ENCODE measurements at places on chromosomes 12 and 14. TPM values are rescaled to one million over a fixed set of nuclear protein-coding genes. Genes with fewer than 3 reads are reported as not detected.

The RDH12 gene
- total RNA-seq = not detected

The C12orf50 gene
- not detected for total RNA-seq

DNA sequence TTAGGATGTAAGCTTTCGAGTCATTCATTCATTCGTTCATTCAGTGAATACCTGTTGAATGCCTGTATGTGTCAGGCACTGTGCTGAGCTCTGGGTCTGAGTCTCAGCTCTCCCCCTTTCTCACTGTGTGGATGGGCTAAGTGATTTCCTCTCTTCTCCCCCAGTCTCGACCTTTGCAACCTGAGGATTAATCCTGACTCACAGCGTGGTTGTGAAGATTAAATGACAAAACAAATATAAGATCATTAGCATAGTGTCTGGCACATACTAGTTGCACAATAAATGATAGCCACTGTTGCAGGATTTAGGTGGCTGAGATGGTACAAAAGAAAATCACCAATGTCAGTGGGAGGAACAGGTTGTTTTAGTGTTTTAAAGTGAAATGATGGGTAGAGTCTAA is 136.7 kb downstream of the GPR135 start:
- H3K36me3 ChIP-seq = peaks cover 18% of the 10 kb centered on the region
- no peak overlapping the region for H3K27ac ChIP-seq
- H3K27me3 ChIP-seq = no peaks in the 10 kb centered on the region
- DNase-seq = no peak

GRCh38 chr14:45287610-45288009 is 34.6 kb upstream of the MIS18BP1 start:
- no peak overlapping the region for H3K27ac ChIP-seq
- H3K4me1 ChIP-seq = no peaks in the 10 kb centered on the region
- DNase-seq = peak; percentile 14

GRCh38 chr14:67881225-67881624 is 61.6 kb downstream of the RAD51B start:
- DNase-seq = no peak
- no peaks in the 10 kb centered on the region for H3K4me1 ChIP-seq
- H3K27ac ChIP-seq = no peak overlapping the region
- H3K36me3 ChIP-seq = no peaks in the 10 kb centered on the region
- H3K27me3 ChIP-seq = no peaks in the 10 kb centered on the region
- no peak overlapping the region for H3K4me3 ChIP-seq

DNA sequence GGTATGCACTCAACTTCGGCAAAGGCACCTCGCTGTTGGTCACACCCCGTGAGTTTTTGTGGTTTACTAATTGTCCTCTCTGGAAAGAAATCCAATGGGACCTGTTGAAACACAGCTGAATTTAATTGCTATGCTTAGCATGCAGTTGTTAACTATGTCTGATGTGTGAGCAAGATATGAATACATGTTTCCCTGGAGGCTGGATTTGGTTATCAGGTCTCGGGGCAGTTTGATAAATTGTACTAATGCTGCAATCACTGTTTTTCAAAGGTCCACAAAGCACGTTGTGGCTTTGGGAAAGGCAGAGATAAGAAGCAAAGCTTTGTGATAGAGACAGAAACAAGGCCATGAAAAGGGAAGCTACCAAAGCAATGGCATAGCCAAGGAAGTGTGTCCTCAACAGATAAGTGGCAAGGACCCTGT is 91.3 kb downstream of the DAD1 start:
- H3K4me1 ChIP-seq = no peaks in the 10 kb centered on the region
- DNase-seq = no peak
- H3K4me3 ChIP-seq = no peak overlapping the region
- H3K27ac ChIP-seq = no peak overlapping the region
- H3K27me3 ChIP-seq = peaks cover 19% of the 10 kb centered on the region

DNA sequence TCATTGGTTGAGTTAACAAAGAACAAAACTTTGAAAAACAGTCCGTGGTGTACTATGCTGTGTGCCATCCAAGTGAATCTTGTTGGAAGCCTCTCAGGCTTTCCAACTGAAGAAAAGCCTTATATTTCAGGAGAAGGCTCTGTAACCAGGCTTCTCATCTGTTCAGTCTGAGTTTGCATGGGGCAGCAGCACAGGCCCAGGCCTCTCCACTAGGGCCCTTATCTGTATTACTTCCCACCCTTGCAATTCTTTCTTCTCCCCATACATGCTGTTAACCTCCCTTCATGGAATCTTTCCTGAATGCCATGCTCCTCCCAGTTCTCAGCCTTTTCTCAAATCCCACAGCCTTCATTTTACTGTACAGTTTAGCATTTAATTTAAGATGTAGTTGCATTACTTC is 28.3 kb downstream of the FRMD6 start:
- peak overlapping the region; percentile 78 for H3K27ac ChIP-seq
- peak overlapping the region; percentile 38 for H3K4me3 ChIP-seq
- H3K4me1 ChIP-seq = peaks cover 98% of the 10 kb centered on the region
- no peaks in the 10 kb centered on the region for H3K27me3 ChIP-seq

DNA sequence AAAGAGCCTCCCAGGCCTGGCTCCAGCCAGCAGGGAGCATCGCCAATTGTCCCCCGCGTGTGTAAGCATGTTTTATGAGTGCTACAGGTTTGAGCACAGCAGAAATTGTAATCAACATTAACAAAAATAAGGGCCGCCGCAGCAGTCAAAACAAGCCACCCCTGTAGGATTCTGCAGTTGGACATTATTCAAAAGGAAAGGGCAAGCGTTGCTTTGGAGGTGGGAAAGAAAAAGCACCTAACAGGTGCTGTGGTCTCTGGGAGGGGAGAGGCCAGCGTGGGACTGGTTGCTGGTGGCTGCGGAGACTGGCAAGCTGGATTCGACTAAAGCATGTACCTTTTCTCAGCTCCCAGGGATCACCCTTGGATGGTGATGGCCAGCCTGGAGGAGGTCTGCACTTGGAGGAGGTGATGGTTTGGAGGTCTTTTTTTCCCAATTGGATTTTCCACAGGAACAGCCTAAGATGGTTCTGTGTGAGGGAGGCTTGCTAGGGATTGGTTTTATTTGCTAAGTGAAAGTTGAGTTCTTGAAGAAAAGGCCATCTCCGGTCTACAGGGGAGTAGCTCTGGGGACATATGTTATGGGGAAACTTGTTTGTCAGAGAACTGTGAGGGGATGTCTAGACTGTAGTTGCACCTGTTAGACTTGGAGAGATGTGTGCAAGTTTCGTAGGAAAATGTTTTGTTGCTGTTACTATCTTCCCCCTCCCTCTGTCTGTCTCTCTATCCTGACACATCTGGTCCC is 2.0 kb downstream of the DYRK2 start:
- peaks cover 38% of the 10 kb centered on the region for H3K4me1 ChIP-seq
- no peaks in the 10 kb centered on the region for H3K36me3 ChIP-seq
- no peaks in the 10 kb centered on the region for H3K27me3 ChIP-seq
- peak overlapping the region; percentile 88 for H3K4me3 ChIP-seq
- DNase-seq = peak; percentile 37

The GEMIN2 gene
- total RNA-seq = 25.5 TPM

GRCh38 chr14:75094896-75095295 is 25.5 kb downstream of the ZC2HC1C start:
- H3K27me3 ChIP-seq = no peaks in the 10 kb centered on the region
- peak; percentile 4 for DNase-seq
- H3K4me1 ChIP-seq = no peaks in the 10 kb centered on the region
- no peak overlapping the region for H3K4me3 ChIP-seq

DNA sequence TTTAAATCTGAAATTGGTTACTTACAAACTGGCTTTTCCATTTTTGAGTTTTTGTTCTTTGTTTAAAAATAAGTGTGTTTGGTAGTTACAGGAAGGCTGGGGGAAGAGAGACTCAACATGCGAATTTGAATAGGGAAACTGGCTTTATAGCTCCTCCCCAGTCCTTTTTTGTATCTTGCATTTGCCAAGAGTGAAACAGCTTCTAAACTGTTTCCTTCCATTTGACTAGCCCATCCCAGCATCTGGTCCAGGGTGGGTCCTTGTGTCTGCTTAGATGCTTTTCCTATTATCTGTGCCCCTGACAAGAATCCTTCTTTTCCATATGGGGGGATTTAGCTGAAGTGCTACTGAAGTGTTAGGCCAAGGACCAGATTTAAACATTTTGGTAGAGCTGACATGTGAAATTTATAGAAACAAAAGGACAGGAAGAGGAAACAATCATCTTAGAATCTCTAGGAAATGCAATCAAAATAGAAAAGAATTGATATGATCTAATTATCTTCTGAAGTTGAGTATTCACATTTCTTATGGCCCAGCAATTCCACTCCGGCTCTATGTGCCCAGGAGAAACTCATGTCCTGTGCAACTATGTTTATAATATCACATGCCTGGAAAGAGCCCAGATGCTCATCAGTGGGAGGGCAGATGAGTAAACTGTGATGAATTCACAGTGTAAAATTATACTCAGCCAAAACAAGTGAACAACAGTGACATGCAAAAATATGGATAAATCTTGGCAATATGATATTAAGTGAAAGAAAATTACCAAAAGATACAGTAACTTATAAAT is 7.4 kb downstream of the SMOC1 start:
- peak; percentile 74 for DNase-seq
- peak overlapping the region; percentile 79 for H3K27ac ChIP-seq
- H3K4me1 ChIP-seq = peaks cover 15% of the 10 kb centered on the region
- H3K4me3 ChIP-seq = no peak overlapping the region

- H3K27ac ChIP-seq = no peak overlapping the region
- peaks cover 11% of the 10 kb centered on the region for H3K4me1 ChIP-seq
- H3K27me3 ChIP-seq = no peaks in the 10 kb centered on the region
- H3K36me3 ChIP-seq = no peaks in the 10 kb centered on the region
Measured at GRCh38 chr14:54197369-54197768, 199.4 kb upstream of the CDKN3 start.

DNA sequence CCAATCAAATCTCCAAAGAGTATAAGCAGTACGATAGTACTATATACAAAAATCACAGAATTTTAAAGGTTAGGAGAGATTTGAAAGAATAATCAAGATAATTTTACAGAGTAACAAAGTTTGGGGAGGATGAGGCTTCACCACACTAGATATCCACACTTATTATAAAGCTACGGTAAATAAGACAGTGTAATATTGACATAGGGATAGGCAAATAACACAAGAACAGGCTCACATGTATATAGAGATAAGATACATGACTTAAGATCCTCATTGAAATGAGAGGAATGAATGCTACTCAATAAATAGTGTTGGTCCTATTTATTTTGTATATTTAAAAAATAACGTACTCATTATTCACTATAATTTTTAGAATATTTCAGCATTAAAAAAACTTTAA is 26.2 kb downstream of the NUMB start:
- H3K27ac ChIP-seq = no peak overlapping the region
- no peaks in the 10 kb centered on the region for H3K36me3 ChIP-seq
- H3K4me1 ChIP-seq = peaks cover 17% of the 10 kb centered on the region
- H3K4me3 ChIP-seq = no peak overlapping the region

DNA sequence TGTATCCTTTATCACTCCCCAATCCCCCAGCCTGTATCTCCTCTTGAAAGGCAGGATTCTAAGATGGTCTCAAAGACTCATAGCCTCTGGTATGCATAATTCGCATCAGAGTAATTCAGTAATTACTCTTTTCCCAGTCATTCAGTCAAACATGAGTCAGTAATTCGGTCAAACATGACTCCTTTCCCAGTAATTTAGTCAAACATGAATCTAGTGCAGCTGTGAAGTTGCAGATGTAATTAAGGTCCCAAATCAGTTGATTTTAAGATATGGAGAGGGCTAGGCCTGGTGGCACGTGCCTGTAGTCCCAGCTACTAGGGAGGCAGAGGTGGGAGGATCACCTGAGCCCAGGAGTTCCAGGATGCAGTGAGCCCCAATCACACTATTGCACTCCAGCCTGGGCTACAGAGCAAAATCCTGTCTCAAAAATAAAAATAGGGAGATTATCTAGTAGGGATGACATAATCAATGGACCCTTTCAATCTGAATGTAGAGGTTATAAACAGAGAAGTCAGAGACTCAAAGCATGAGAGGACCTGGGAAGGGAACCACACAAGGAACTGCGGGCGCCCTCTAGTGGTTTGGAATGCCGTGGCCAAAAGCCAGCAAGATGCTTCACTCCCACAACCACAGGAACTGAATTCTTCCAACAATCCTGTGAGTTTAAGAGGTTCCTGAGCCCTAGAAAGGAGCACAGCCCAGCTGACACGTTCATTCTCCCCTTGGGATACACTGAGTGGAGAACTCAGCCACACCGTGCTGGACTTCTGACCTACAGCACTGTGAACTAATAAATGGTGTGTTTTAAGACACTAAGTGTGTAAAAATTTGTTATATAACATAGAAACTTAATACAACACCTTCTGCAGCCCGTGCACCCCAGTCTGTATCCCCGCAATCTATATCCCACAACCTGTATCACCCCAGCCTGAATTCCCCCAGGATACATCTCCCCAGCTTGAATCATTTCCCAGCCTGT is 14.3 kb upstream of the ARMH4 start:
- H3K4me1 ChIP-seq = peaks cover 13% of the 10 kb centered on the region
- peak; percentile 81 for DNase-seq
- H3K27ac ChIP-seq = peak overlapping the region; percentile 46
- H3K27me3 ChIP-seq = no peaks in the 10 kb centered on the region
- no peak overlapping the region for H3K4me3 ChIP-seq

The DDX47 gene
- total RNA-seq = 124 TPM

DNA sequence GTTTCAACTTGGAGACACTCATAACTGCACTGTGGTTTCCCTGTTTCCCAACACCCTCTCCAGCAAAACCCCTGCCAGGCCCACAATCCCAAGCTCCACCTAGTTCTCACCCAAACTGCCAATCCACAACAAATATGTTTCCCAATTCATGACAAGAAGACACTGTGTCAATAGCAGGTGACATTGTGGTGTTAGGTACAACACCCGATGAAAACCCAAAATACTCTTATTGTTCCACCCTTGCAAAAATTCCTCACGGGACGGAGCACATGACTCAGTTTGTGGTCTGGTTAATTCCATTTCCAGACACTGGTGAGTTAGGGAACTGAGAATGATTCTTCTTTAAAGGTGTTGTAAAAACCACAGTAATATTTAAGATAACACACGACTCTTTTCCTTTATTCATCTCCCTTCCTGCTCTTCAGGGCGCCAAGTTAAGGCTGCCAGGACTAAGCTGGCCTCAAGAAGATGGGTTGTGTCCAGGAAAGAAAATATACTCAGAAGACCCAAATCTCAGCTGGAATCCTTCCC is 735.5 kb downstream of the MED13L start:
- peaks cover 15% of the 10 kb centered on the region for H3K27me3 ChIP-seq
- H3K27ac ChIP-seq = no peak overlapping the region
- H3K4me1 ChIP-seq = no peaks in the 10 kb centered on the region
- DNase-seq = peak; percentile 26
- H3K4me3 ChIP-seq = no peak overlapping the region

GRCh38 chr12:53101266-53101665 is 2.0 kb upstream of the SOAT2 start:
- H3K27ac ChIP-seq = no peak overlapping the region
- H3K4me3 ChIP-seq = no peak overlapping the region
- no peak for DNase-seq
- no peaks in the 10 kb centered on the region for H3K27me3 ChIP-seq

DNA sequence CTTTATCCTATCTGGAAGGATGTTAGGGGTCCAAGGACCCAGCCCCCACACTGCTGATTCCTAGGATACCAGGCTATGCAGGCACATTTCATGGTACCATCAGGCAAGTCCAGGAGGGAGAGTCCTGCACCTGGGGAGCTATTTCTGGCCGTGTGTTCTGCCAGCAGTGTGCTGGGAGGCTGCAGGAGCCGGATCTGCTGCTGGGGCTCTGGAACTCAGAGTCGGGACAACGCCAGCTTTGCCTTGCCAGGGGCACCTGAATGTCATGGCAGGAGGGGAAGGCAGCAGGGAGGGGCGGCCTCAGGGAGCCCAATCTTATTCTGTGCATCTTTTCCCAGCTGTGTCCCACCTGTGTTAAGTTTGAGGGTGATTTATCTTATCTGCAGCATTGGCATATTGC is 17.8 kb downstream of the SRRM4 start:
- no peaks in the 10 kb centered on the region for H3K4me1 ChIP-seq
- no peak for DNase-seq
- H3K36me3 ChIP-seq = no peaks in the 10 kb centered on the region
- H3K4me3 ChIP-seq = no peak overlapping the region
- H3K27me3 ChIP-seq = no peaks in the 10 kb centered on the region
- H3K27ac ChIP-seq = no peak overlapping the region

All from GM23248 (cell line).